Colonic mucosa (tissue), 4 donors: ENCODE measurements at places on chromosomes 6 and 20.

- no peak for DNase-seq
These were observed 78.5 kb downstream of the TMEM242 start for GRCh38 chr6:157244780-157245179.

DNA sequence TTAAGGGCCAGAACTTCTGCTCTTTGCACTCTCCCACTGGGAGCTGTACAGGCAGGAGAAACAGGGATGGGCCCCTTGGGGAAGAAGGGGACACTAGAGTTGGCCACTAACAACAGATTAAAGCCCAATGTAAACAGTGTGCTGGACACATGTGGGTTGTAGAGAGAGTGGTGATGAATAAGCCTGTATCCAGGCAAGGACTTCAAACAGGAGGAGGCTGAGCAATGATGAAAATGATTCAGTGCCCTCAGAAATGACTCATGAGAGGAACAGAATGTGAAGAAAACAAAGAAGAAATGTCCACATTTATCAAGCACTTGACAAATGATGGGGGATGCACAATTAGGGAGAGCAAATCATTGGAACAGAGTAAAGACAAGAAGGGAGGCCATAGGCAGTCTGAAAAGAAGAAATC, 242.3 kb downstream of the TBX18 start:
- DNase-seq: no peak

DNA sequence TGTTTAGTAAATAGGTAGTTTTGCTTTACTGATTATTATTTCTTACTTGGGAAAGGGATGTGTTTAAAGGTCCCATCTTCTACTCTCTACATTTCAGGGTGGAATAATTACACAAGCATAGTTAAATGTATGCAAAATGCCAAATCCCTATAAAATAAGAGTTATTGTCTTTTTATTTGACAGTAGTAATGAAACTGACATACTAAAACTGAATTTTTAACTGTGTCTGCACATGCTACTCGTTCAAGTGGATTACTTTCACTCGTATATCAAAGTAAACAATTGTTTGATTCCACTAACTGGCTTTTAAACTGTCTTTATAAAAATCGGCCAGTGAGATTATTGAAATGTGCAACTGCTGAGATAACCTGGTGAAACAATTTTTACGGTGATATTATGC, 602.9 kb upstream of the ADGRB3 start:
- DNase-seq: no peak

GRCh38 chr6:33820784-33821520, 17.1 kb upstream of the MLN start:
- no peak for DNase-seq

DNA sequence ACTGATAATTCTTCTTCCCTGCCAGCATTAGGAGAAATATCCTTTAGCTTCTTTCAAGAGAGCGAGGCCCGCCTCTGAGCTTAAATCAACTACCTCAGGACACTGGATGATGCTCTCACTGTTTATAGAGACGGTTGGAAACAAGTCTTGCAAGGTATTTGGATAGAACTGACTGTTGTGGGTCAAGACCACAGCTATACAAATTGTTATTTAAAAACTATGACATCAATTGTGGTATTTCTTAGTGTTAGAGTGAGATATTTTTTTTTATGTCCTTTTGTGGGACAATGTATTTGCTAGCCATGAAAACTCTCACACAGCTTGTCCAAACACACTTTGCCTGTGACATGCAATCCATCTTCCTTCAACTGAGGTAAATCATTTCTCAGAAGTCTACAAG, 136.3 kb upstream of the PHACTR1 start:
- no peak for DNase-seq

DNA sequence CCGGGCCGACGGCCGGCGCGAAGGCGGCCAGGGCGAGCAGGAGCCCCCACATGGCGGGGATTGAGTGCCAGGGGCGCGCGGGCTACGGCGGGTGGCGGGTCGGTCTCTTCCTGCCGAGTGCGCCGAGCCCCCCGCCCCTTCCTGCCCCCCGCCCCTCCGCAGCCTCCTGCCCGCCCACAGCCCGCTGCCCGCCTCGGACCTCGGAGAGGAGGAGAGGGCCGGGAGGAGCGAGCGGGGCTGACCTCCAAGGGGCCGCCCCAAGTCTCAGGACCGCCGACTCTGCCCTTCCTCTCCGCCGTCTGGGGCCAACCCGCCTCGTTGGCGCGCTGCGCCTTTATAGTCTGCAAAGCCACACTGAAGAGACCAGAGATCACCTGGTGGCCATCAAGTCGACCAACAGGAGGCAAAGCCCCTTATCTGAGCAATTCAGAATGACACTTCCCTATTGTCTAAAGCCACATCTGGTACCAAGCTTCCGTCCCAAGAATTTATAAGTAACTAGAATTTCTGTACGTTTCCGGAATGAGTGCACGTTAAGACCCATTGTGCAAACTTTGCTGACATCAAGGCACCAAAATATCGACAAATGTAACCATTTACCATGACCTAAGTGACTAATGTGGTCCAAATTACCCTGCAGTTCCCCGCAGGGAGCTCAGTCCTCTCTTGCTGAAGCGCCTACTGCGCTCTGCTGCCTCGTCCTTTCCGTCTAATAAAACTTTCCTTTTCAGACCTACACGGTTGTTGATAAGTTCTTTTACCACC, at the start of gene CPXM1:
Gene CPXM1, minus strand, starts transcription at position 107 of the 765 bp plus-strand sequence. Its CDS starts 55 bp downstream, at position 52.
- no peak for DNase-seq

DNA sequence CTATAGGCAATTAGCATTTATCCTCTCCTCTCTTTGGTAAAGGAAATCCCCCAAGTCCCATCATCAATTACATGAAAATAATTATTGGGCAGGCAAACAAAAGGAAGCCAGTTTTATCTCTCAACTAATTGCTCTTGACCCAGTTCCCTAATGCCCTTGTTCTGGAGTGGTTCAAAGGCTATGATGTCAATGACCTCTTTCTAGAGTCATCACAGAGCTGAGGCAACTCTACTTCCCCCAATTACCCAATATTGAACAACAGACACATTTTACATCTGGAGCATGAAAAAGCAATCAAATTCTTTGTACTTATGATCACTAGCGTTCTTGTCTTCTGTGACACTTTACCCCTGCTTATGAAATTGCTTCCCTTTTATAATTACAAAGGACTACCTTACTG, 43.5 kb downstream of the NT5E start:
- DNase-seq: no peak

DNA sequence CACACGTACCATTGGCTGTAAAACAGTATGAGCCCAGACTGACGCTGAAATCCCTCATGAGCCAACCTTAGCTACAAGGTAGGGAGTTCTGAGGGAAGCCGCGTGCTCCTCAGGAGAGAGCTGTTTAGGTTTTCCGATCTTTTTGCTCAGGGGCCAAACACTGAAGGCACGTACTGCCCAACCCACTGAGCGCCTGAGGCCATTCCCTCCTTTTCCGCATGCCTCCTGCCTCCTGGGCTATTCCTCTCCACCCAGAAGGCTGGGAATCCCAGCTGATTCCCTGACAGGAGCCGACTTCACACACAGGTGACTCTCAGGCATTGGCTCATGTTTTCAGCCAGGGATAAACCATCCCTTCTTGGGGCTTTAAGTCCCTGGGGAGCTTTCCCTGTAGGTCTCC, 5.4 kb upstream of the FAM83D start:
- DNase-seq: no peak

GRCh38 chr6:2737885-2738284, 12.8 kb downstream of the MYLK4 start:
- no peak for DNase-seq

- no peak for DNase-seq
These were observed 42.1 kb downstream of the NUDT3 start for GRCh38 chr6:34350137-34350933.

GRCh38 chr6:42017021-42017643, 33.2 kb upstream of the TAF8 start:
- no peak for DNase-seq

GRCh38 chr6:12869816-12870432, 153.4 kb downstream of the PHACTR1 start:
- no peak for DNase-seq

DNA sequence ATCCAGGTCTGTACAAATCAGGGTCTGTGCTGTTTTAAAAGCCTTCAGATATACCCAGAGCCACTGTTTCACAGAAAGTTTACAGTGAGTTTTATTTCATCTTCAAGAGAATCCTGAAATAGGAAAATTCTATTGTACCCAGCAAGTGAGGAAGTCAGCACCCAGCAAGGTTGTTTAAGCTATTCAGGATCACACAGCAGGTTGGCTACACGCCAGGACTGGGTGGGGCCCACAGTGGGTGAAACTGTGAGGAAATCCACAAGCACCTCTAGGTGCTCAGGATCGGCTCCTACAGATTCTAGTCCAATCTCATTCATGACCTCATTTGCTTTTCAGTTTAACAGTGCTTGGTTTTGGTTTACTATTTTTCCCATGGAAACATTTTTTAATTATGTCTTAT, 128.9 kb downstream of the SYNDIG1 start:
- DNase-seq: no peak
